ENCODE measurements at places on chromosomes 2 and 18.

GRCh38 chr2:206471524-206472062 is 28.3 kb downstream of the ADAM23 start:
- DNase-seq = no peak

- no peak for DNase-seq
Observed at GRCh38 chr2:12183032-12183645, 436.7 kb downstream of the LPIN1 start.

- DNase-seq = no peak
Observed at GRCh38 chr2:206160125-206160806, 571 bp downstream of the EEF1B2 start.

DNA sequence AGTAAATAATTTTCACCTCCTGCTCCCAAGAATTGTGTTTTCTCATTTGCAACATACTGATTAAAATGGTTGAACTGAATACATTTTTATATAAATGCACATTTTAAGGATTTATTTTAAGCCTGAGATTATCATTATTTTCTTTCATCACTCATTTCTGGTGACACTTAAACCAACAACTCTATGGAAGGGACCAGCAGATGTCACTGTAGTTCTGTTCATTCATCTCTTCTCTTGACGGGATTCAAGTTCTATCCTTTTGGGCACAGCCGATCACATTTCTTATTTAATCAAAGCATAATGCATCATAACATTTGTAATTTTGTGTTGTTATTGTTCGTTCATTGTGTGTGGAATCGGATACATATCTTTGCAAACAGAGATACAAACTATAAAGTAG is 417.9 kb downstream of the HRH4 start:
- DNase-seq = peak; percentile 91

DNA sequence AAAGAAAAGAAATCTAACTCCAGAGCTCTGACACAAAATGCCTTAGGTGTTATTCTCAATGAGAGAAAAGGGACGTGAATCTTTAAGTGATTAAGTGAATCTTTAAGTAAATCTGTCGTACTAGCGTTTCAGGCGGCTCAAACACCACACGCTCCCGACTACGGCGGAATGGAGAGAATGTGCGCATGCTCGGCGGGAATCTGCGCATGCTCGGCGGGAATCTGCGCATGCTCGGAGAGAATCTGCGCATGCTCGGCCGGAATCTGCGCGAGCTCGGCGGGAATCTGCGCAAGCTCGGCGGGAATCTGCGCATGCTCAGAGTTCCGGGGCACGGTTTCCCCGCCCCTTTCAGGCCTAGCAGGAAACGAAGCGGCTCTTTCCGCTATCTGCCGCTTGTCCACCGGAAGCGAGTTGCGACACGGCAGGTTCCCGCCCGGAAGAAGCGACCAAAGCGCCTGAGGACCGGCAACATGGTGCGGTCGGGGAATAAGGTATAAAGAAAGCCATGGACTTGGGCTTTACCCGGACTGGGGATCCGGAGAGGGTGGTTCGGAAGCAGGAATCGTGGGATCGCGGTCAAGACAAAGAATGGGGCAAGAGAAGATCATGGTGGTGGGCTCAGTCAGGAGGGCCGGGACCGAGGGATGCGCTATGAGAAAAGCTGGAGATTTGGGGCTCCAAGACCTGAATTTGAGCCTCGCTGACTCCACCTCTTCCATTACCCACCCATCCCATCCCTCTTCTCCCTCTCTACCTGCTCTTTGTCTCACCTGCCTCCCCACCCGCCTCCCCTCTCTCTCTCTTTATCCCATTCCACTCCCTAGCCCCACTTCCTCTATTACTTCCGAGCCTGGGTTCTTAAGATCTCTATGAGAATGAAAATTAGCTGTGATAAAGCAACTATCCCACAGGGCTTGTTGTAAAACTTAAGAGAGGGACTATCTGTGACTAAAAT is at the start of gene XRCC5:
XRCC5 (plus strand) TSS at position 382 of the 955 bp plus-strand sequence; CDS start at position 471, 89 bp downstream.
- peak; percentile 99 for DNase-seq

DNA sequence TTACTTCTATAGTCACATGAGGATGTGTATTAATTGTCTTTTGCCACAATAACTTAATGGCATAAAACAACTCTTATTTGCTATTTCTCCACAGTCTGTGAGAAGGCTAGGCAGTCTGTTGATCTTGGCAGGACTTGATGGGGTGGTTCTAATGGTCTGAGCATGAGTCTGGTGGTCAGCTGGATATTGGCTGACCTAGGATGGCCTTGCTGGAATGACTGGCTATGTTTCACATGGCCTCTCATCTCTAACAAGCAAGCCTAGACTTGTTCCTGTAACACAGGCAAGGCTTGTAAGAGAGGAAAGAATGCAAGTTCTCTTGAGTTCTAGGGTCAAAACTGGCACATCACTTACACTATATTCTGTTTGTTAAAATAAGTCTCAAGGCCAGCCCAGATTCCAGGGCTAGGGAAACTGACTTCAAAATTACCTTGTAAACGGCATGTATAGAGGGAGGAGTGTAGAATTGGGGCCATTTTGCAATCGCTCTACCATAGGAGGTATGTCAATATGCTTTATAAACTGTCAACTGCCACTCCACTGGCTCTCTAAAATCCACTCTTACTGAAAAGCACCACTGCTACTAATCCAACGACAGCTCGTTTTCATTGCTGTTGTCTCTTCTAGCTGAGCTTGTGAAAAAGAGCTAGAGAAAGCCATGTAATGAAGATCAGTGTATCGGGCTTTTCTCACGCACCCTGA is 325.0 kb upstream of the PKDCC start:
- DNase-seq = peak; percentile 6

GRCh38 chr2:233728723-233729301 is at the start of gene UGT1A3:
Gene UGT1A3 (plus strand): TSS chr2:233729042. CDS start chr2:233729127, 85 bp downstream.
- DNase-seq = no peak

GRCh38 chr2:129727286-129727685 is 252.2 kb upstream of the RAB6C start:
- no peak for DNase-seq

GRCh38 chr2:230661072-230661957 is 51.3 kb upstream of the CAB39 start:
- no peak for DNase-seq

- no peak for DNase-seq
Observed at GRCh38 chr2:141041281-141041680, 1089.5 kb downstream of the LRP1B start.

DNA sequence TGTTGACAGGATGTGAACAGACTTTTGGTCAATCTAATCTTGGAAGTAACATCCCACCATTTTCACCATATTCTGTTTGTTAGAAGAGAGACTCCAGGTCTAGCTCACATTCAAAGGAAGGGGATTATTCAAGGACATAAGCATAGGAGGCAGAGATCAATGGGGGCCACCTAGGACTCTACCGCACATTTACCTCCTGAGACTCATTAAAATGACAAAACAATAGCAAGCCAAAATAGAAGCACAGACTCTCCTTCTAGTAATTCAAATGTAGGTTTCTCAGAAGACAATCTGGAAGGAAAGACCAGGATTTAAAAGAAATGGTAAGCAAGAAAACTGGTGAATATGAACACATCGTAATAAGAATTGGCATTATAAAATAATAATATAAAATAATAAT is 156.4 kb upstream of the KYNU start:
- DNase-seq = no peak

GRCh38 chr2:133360882-133361281 is 207.4 kb downstream of the NCKAP5 start:
- no peak for DNase-seq

DNA sequence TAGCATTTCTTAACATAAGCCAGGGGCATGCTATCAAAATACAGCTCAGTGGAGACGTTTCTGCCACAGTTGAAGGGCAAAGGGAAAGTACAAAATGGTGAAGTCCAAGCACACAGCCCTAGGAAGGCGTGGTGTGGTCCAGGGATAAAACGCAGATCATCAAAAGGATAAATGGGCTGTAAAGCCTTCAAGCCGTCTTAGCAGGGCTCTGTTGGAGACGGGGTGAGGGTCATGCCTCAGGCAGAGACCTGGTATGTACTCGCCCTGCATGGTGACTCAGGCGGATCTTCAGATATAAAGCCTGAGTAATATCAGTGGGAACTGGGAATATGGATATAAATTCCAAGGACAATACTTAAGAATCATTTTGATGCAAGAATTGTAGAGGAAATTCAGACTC is 61.2 kb downstream of the NGEF start:
- no peak for DNase-seq

GRCh38 chr2:19000776-19001175 is 357.6 kb downstream of the OSR1 start:
- DNase-seq = no peak

GRCh38 chr2:61636686-61637085 is 98.5 kb upstream of the XPO1 start:
- no peak for DNase-seq

- DNase-seq = no peak
Observed at GRCh38 chr2:225494100-225494459, 94.6 kb downstream of the NYAP2 start.

- no peak for DNase-seq
Observed at GRCh38 chr2:216866515-216867095, 6.7 kb upstream of the TNP1 start.

DNA sequence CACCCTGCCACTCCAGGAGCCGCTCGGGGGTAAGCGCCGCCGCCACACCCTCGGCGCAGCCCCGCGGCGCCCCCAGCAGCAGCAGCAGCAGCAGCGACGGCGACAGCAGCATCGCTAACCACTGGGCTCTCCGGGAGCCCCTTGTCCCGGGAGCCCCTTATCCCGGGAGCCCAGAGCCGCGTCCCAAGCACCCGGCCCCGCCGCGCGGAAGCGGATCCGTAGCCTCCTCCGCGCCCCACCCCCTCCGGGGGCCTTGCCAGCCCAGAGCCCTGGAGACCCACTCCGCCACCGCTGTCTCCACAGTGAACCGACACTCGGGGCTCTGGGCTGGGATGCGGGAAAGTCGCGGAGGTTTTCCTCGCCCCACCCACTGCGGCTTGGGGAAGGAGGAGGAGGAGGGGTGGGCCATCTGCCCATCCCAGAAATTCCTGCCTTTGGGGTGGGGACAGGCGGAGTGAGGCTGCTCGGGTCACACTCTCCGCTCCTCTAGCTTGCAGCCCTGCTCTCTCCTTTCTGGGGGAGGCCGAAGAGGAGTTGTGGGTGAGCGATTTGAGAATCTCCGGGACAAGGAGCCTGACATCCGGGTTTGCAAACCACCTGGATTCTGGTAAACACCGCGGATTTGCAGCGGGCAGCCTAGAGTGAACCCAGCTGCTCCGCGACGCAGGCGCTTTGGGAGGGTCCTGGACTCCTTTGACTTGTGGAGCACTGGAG is at the start of gene PLA2R1:
PLA2R1 (minus strand) TSS at position 324 of the 714 bp plus-strand sequence; CDS start at position 112, 212 bp downstream.
- DNase-seq = peak; percentile 66

GRCh38 chr2:230505162-230505561 is 89.2 kb downstream of the SP100 start:
- no peak for DNase-seq

- peak; percentile 17 for DNase-seq
Observed at GRCh38 chr2:185644828-185645227, 93.8 kb upstream of the FSIP2 start.

DNA sequence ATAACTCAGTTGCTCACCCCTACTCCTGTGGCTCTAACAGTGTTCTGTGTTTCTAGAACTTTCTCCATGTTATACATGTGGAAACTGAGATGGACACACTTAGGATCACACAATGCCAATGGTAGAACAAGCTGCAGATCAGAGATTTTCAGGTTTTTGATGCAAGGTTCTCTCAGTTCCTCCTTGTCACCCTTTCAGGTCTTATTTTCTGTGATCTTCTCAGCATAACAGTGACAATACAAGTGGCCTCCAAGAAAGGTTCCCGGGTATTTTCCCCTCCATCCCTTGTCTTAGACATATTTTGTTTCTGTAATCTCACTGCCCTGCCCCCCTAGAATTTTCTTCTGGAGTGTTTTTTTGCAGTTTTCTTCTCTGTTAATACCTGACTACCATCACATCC is 6.2 kb upstream of the MGAT5 start:
- no peak for DNase-seq

- peak; percentile 37 for DNase-seq
Observed at GRCh38 chr2:195450552-195451113, 206.4 kb upstream of the SLC39A10 start.

GRCh38 chr2:63862806-63863205 is 21.1 kb downstream of the UGP2 start:
- no peak for DNase-seq

DNA sequence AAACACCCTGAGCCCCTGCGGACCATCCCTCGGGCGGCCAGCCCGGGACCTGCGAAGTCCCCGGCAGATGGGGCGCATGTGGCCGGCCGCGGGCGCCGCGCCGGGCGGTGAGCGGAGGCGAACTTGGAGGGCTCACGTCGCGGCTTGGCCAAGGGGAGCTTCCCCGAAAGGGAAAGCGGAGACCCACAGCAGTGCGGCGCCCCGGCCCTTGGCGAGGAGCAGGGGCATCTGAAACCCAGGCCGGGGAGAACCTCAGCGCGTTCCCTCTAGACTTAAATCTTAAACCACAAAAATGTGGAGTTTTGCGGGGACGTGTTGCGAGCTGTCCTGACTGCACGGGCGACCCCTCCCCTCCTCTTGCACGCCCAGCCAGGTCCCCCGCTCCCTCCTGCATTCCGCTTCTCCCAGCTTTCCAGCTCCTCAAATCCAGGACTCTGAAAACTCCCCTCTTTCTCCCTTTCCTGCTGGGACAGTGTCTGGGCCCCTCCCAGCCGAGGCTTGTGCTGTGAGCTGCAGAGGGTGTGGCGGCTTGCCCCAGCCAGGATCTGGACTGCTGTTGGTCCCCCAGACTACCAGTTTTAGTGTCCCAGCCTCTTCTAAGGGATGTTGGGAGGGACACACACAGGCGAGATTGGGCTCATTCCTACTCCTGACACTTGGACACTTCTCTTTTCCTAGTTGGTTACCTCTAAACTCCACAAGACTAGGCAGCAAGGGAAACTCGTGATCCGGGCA is 1.3 kb downstream of the FMNL2 start:
- peak; percentile 59 for DNase-seq

- DNase-seq = no peak
Observed at GRCh38 chr18:74803769-74804168, 206.1 kb downstream of the ZNF407 start.

DNA sequence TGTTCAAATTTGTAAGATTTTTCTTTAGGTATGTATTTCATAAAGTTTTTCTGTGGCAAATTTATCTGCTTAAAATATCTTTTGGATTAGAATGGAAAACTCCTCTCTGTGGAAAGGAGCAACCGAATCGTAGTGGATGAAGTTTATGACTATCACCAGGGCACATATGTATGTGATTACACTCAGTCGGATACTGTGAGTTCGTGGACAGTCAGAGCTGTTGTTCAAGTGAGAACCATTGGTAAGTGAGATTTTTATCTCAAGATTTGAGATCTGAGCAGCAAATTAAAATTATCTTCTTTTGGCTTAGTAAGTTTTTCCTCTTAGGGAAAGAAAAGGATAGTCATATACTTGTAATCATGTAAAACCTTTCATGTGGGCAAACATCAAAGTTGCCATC is 14.2 kb downstream of the IL18RAP start:
- no peak for DNase-seq

GRCh38 chr2:36464006-36464721 is 108.6 kb downstream of the CRIM1 start:
- DNase-seq = no peak

GRCh38 chr18:34938090-34938489 is 103.1 kb upstream of the MAPRE2 start:
- DNase-seq = no peak
